ENCODE measurements at places on chromosomes 11 and 22. TPM values are rescaled to one million over a fixed set of nuclear protein-coding genes. Genes with fewer than 3 reads are reported as not detected.

RFPL3 gene
- total RNA-seq: not detected

DNA sequence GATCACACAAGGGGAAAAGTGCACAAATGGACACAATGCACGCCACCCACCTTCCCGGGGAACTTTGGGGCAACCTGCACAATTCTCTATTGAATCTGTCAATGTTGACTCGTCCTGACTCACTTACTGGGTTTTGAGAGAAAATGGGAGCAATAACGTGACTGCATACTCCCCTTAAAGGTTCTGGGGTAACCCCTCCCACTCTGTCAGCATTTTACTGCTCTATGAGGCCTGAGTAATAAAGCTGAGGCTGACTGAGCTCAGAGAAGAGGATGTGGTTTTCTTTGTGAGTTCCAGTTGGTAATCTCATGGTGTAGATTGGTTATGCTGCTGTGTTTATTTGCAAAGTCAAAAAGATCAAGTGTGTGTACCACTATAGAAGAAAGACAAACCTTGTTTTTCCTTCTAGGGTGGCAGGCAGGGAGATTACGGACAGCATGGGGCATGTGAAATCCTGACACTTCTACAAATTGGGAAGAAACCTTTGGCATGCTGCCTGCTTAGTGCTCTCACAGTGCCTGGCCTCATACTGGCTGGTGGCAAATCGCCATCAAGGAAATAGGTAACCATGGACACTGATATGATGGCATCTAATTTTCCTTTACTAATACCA is 16.1 kb upstream of the APOA1 start:
- DNase-seq: peak; percentile 54

- no peak for DNase-seq
Observed at GRCh38 chr11:9562716-9563115, 10.8 kb upstream of the WEE1 start.

KRTAP5-8 gene
- total RNA-seq: not detected

- no peak for DNase-seq
Observed at GRCh38 chr11:86595451-86595850, 77.0 kb downstream of the ME3 start.

SLC1A2 gene
- total RNA-seq: not detected

KCNQ1OT1 gene
- 3.2 TPM for total RNA-seq

GRCh38 chr11:128627666-128628324 is 40.4 kb upstream of the ETS1 start:
- DNase-seq: no peak

TRIM6 gene
- total RNA-seq: 2.7 TPM

APOBEC3C gene
- total RNA-seq: 0.18 TPM

GRCh38 chr11:132312161-132312560 is 941.7 kb downstream of the NTM start:
- peak; percentile 15 for DNase-seq

- DNase-seq: no peak
Observed at GRCh38 chr11:57290288-57290687, 34.5 kb downstream of the TNKS1BP1 start.

- DNase-seq: no peak
Observed at GRCh38 chr11:111502611-111503010, 9.6 kb downstream of the BTG4 start.

DNA sequence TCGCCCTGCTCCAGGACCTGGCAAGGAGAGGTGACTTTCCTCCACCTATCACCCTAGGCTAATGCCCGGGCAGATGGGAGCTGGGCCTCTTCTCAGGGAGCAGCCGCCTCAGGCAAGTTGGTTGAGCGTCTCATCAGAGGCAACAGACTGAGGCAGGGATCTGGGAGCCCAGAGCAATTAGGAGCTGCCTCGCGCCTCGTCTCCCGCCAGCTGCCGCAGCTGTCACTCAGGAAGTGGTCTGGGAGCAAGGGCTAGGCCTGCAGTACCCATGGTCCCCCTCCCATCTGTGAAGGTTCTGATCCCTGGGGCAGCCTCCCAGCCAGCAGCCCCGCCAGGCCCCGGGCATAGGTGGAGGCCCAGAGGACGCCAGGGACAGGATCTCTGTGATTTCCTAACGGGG is 4.6 kb upstream of the CABP7 start:
- DNase-seq: no peak

ADM gene
- total RNA-seq: 33.3 TPM

CATSPERZ gene
- total RNA-seq: 2.3 TPM

RIBC2 gene
- 3.5 TPM for total RNA-seq

BTBD18 gene
- not detected for total RNA-seq

DNA sequence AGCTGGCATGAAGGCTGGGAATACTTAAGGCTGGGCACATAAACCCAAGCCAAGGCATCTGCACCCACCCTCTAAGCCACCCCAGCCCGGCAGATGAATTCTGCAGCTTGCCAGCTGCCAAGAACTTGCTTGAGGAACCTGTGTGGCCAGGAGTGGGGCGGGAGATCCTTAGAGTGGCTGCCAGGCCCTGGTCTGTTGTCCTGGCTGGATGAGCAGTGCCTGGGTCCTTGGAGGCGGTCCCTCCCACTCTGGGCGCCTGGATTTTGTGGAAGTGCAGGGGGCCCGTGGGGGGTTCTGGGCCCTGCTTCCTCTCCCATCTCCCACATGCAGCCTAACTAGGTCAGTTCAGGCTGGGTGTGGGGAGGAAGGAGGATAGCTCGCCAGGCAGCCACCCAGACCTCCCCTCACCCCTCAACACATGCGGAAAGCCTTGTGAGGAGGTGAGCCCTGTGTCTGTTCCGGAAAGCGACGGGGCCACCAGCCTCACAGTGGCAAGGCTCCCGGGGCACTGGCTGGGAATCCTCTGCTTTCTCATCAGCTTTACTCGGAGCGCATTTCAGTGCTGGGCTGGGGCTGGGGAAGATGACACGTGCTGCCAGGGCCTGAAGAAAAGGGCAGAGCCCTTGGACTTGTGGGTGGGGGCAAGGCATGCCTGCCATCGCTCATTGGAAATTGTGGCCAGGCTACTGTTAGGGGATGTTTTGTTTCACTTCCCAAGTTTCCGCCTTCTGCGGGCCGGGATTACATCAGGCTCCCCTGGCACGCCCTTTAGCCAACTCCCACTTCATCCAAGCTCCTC is 8.4 kb downstream of the DAGLA start:
- peak; percentile 50 for DNase-seq

GRCh38 chr11:113874581-113875233 is 665 bp downstream of the USP28 start:
- peak; percentile 53 for DNase-seq

GRCh38 chr11:2891326-2892214 is 6.0 kb upstream of the CDKN1C start:
- no peak for DNase-seq

GRCh38 chr11:84780689-84781293 is 846.4 kb downstream of the DLG2 start:
- DNase-seq: peak; percentile 62

DNA sequence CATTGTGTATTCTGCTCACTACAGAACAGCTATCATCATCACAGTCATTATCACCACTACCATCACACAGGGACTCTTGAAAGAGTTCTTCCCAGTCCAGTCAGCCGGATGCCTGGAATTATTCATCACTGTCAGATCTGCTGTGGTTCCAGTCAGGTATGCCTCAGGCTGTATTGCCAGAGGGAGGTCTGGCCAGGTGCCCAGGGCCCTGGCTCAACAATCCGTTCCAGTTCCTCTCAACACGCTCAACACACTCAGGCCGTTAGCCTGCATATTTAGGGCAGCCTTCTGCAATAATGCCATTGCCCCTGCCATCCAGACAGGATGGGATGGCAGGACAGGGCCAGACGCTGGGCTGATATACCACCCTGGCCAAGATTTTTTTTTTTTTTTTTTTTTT is 28.6 kb upstream of the RASL10A start:
- DNase-seq: peak; percentile 62

- no peak for DNase-seq
Observed at GRCh38 chr11:113377681-113378412, 9.7 kb upstream of the ANKK1 start.
